ENCODE measurements at places on chromosomes 12 and 14. TPM values are rescaled to one million over a fixed set of nuclear protein-coding genes. Genes with fewer than 3 reads are reported as not detected.

GRCh38 chr14:100399052-100399849, 76.1 kb downstream of the SLC25A47 start:
- no peaks in the 10 kb centered on the region for H3K36me3 ChIP-seq
- H3K27me3 ChIP-seq = no peaks in the 10 kb centered on the region
- DNase-seq = no peak
- H3K4me3 ChIP-seq = no peak overlapping the region

DNA sequence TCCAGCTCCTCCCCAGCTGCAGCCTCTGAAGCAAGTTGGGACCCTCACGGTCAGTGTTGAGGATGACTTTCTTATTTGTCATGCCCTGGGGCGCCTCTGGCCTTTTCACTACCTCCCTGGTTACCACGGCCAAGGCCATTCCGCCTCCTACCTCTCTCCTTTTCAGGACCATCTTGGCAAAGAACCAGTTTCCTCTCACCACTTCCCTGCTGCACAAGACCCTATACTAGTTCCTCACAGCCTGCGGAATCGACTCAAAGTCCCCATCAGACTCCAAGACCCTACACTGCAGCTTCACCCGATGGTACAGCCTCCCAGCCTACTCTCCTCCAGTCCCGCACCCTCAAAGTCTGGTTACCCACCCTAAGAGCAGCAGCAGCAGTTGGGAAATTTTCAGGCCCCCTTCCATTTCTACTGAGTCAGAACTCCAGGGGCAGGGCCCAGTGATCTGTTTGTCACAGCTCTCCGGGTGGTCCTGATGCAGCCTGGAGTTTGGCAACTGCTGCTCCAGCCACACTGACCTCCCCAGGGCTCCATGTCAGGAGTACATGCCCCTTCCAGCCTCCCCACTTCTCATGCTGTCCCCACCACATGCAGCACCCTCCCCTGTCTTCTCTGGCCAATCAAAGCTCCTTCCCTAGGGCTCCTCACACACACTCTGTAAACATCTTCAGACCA, 5.4 kb downstream of the VWF start:
- H3K4me3 ChIP-seq = no peak overlapping the region
- DNase-seq = no peak
- H3K27me3 ChIP-seq = no peaks in the 10 kb centered on the region
- H3K27ac ChIP-seq = peak overlapping the region; percentile 46
- peaks cover 14% of the 10 kb centered on the region for H3K4me1 ChIP-seq

GRCh38 chr12:108594323-108594903, 3.5 kb downstream of the TMEM119 start:
- H3K27ac ChIP-seq = no peak overlapping the region
- no peaks in the 10 kb centered on the region for H3K36me3 ChIP-seq
- DNase-seq = no peak
- no peaks in the 10 kb centered on the region for H3K4me1 ChIP-seq
- no peak overlapping the region for H3K4me3 ChIP-seq
- no peaks in the 10 kb centered on the region for H3K27me3 ChIP-seq

GRCh38 chr14:70654632-70655031, 12.9 kb downstream of the TTC9 start:
- DNase-seq = no peak
- no peaks in the 10 kb centered on the region for H3K36me3 ChIP-seq
- H3K4me3 ChIP-seq = no peak overlapping the region
- H3K27me3 ChIP-seq = no peaks in the 10 kb centered on the region
- no peak overlapping the region for H3K27ac ChIP-seq

DNA sequence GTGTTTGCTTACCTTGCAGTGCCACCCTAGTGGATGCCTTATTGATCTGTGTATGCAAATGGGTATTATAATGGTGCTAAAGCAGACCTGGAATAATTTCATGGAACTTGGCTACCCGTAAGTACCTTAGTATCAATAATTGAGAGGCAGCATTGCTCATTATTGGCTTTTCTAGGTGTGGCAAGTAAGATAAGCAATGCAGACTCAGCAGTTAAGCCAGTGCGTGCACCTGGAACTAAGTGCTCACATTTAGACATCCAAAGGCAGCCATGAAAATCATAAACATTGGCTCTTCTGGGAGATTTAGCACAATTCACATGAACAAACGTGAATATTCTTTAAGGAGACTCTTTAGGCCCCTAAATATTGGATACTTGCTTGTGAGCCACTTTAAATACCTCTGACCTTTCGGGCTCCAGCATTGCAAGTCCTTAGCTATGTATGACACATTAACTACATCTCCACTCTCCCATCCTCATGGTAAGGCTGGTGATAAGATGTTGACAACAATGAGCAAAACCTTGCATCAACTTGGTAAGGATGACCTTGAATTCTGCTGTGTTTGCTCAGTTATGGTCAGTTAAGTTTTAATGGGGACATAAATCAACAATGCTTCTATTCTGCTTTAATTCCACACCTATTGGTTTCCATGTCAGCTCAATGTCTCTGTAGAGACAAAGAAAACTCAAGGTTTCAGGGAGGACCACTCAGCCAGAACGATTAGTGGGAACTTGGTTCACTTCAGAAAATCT, 112.0 kb downstream of the SLC5A8 start:
- DNase-seq = no peak
- H3K27me3 ChIP-seq = no peaks in the 10 kb centered on the region
- no peak overlapping the region for H3K4me3 ChIP-seq
- peaks cover 3% of the 10 kb centered on the region for H3K4me1 ChIP-seq

GRCh38 chr14:36317650-36318049, 2.8 kb downstream of the MBIP start:
- H3K4me1 ChIP-seq = peaks cover 19% of the 10 kb centered on the region
- H3K36me3 ChIP-seq = no peaks in the 10 kb centered on the region
- no peak overlapping the region for H3K4me3 ChIP-seq
- H3K27ac ChIP-seq = peak overlapping the region; percentile 42
- no peaks in the 10 kb centered on the region for H3K27me3 ChIP-seq

The PLEKHD1 gene
- 4.3 TPM for total RNA-seq

The C14orf132 gene
- 3.7 TPM for total RNA-seq

The CCDC197 gene
- not detected for total RNA-seq
